ENCODE measurements at places on chromosomes 13 and 19.

DNA sequence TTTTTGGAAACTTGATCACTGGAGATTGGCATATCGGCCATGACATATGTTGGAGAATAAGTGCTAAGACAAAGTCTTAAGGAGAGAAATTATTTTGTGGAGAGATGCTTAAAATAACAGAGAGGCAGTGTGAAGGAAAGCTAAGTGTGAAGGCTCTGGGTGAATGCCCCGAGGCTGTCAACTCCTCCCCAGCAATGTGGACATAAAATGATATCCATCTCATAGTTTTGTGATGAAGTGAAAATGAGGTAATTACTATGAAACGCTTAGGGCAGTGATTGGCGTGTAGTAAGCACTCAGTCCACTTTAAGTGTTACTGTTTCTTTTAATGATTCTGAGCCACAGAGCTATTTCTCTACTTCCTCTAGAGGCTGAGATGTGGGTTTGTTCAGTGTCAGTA, 195.8 kb upstream of the KLF12 start:
- H3K4me1 ChIP-seq, result peaks cover 2% of the 10 kb centered on the region
- H3K36me3 ChIP-seq, result no peaks in the 10 kb centered on the region
- H3K27ac ChIP-seq, result no peak overlapping the region
- no peak overlapping the region for H3K4me3 ChIP-seq
- H3K27me3 ChIP-seq, result no peaks in the 10 kb centered on the region

DNA sequence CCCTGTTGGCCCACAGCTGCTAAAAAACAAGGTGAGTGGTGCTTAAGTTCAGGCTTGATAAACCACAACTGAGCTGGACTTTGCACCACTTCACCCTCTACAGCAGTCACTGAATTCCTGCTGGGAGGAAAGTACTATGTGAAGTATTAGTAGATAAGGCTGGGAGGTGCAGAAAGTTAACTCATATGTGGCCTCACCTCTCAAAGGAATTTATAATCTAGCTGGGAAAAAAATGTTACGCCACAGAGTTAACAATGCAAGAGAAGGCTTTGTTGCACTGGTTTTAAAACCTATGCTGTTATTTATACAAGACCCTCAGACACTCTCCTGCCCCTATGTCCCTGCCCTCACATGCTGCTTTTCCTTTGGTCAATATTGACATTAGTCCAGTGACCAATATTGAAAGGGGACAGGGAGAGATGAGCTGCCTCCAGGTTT, 60.9 kb downstream of the LIG4 start:
- H3K4me3 ChIP-seq, result no peak overlapping the region
- H3K27ac ChIP-seq, result no peak overlapping the region
- H3K4me1 ChIP-seq, result no peaks in the 10 kb centered on the region
- H3K27me3 ChIP-seq, result no peaks in the 10 kb centered on the region

GRCh38 chr19:47765523-47766358, 12.8 kb upstream of the SELENOW start:
- no peaks in the 10 kb centered on the region for H3K36me3 ChIP-seq
- H3K27ac ChIP-seq, result no peak overlapping the region
- peak; percentile 91 for DNase-seq
- no peak overlapping the region for H3K4me3 ChIP-seq
- H3K27me3 ChIP-seq, result no peaks in the 10 kb centered on the region

GRCh38 chr13:36310417-36311108, 12.9 kb upstream of the CCDC169 start:
- no peaks in the 10 kb centered on the region for H3K4me1 ChIP-seq
- no peak for DNase-seq
- no peaks in the 10 kb centered on the region for H3K27me3 ChIP-seq
- no peak overlapping the region for H3K27ac ChIP-seq
- peaks cover 6% of the 10 kb centered on the region for H3K36me3 ChIP-seq

GRCh38 chr19:56692206-56692895, 20.8 kb upstream of the ZNF835 start:
- H3K4me1 ChIP-seq, result no peaks in the 10 kb centered on the region
- no peaks in the 10 kb centered on the region for H3K36me3 ChIP-seq
- no peak overlapping the region for H3K4me3 ChIP-seq
- no peak for DNase-seq
- no peak overlapping the region for H3K27ac ChIP-seq
- H3K27me3 ChIP-seq, result no peaks in the 10 kb centered on the region

- H3K27ac ChIP-seq, result no peak overlapping the region
- DNase-seq, result no peak
- H3K36me3 ChIP-seq, result no peaks in the 10 kb centered on the region
- H3K4me1 ChIP-seq, result no peaks in the 10 kb centered on the region
Measured at GRCh38 chr13:109332506-109333499, 453.6 kb downstream of the IRS2 start.

GRCh38 chr13:68078469-68078868, 848.3 kb upstream of the PCDH9 start:
- no peak overlapping the region for H3K4me3 ChIP-seq
- no peak overlapping the region for H3K27ac ChIP-seq
- H3K4me1 ChIP-seq, result no peaks in the 10 kb centered on the region
- no peak for DNase-seq
- no peaks in the 10 kb centered on the region for H3K27me3 ChIP-seq

- H3K36me3 ChIP-seq, result no peaks in the 10 kb centered on the region
- no peaks in the 10 kb centered on the region for H3K4me1 ChIP-seq
- no peaks in the 10 kb centered on the region for H3K27me3 ChIP-seq
Measured at GRCh38 chr13:96637039-96637438, 357.2 kb downstream of the OXGR1 start.

DNA sequence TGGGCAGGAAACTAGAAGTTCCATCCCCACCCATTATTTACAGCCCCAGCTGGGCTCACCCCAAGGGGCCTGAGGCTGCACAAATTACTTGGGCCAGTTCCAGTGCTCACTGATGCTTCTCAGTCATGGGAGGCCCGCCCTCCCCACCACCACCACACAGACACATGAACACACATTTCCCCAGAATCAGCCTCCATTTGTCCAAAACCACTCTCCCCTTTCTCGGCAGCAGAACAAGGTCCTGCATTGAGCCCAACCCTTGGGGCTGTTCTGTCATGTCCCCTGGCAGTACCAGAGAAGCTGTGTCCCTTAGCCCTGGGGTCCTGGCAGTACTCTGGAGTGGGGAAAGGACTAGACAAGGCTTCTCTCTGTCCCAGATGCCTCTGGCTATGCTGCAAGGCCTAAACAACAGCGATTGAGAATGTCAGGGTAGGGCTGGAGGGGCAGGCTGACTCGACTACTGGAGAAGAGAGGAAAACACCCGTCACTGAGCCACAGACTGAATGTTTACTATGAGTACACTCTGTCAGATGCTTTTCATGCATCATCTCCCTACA, 21.8 kb downstream of the SAMD4B start:
- H3K36me3 ChIP-seq, result no peaks in the 10 kb centered on the region
- no peaks in the 10 kb centered on the region for H3K27me3 ChIP-seq
- DNase-seq, result peak; percentile 70

- DNase-seq, result peak; percentile 79
- H3K4me3 ChIP-seq, result peak within 1 kb of the TSS; percentile 74
- H3K27me3 ChIP-seq, result no peaks in the 10 kb centered on the region
- H3K27ac ChIP-seq, result no peak within 1 kb of the TSS
Measured at GRCh38 chr19:55647732-55648584, at the start of gene CCDC106. Gene CCDC106 (plus strand): TSS chr19:55648212. CDS start chr19:55649047, 835 bp downstream.

DNA sequence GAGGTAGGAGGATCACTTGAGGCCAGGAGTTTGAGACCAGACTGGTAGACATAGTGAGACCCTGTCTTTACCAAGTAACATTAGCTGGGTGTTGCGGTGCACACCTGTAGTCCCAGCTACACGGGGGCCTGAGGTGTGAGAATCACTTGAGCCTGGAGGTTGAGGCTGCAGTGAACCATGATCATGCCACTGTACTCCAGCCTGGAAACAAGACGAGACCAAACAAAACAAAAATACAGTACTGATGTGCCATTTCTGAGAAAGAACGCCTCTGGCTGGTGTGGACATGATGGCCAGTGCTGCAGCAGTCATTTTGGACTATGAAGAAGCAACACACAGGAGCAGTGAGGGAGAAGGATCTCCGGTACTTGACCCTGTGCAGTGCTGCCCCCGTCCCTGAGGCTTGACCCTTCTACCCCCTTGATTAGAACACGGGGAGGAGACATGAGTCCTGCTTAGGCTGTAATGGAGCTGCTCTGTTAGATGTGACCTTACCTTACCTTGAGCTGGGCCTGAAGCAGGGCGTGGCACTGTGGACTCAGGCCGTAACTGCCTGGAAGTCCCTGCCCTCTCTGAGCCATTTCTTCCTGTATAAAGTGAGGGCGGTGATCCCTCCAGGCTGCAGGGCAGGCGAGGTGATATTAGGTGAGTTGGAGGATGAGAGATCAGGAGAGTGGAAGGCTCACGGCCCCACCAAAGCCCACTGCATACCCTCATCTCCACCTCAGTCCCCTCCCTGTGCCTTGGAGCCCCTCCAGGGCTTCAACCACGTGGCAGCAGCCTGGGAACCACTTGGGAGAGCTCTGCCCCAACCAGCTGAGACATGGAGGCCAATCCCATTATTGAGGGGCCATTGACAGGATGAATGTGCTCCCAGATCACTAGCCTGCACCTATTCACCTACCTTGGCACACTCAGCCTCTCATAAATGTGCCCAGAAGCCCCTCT, 5.9 kb downstream of the RPL18A start:
- H3K4me1 ChIP-seq, result peaks cover 5% of the 10 kb centered on the region
- no peak overlapping the region for H3K27ac ChIP-seq
- no peaks in the 10 kb centered on the region for H3K27me3 ChIP-seq
- DNase-seq, result no peak
- H3K4me3 ChIP-seq, result no peak overlapping the region

DNA sequence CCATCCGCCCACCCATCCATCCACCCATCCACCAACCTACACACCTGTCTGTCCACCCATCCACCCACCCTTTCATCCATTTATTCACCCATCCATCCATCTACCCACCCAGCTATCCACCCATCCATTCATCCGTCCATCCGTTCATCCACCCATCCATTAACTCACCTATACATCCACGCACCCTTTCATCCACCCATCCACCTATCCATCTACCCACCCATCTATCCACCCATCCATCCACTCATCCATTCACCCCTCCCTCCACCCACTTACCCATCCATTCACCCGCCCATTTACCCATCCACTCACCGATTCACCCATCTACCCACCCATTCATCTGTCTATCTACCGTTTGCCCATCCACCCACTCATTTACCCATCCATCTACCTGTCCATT, 17.6 kb downstream of the KLHL26 start:
- H3K4me3 ChIP-seq, result no peak overlapping the region
- no peak overlapping the region for H3K27ac ChIP-seq
- DNase-seq, result no peak
- H3K36me3 ChIP-seq, result no peaks in the 10 kb centered on the region
- H3K27me3 ChIP-seq, result no peaks in the 10 kb centered on the region

DNA sequence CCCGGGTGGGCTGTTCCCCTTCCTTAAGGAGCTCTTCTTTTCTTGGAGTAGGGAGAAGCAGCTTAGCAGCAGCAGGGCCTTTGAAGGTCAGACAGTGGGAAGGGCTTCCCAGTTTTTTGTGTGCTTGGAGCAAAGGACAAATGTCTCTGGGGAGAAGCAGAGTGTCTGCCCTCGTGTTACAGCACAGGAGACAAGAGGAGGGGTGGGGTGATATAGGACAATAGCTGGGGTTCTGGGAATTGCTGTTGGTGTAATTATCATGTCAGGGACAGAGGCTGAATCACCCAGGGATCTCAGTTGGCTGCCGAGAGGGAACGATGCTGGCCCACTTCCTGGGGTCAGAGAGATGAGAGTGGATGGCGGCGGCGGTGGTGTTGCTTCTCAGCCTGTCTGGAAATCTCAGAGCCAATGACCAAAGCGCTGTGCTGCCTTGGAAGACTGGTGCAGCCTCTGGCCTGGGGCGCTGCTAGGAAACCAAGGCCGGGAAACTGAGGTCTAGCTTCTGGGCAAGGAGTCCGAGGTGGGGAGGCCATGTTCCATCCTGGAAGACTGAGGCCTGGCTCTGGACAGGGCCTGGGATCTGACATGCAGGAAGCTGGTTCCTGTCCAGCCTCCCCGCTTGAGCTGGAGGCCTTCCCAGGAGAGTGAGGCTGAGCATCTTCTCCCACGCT, 1.2 kb downstream of the INAFM1 start:
- no peak overlapping the region for H3K4me3 ChIP-seq
- H3K4me1 ChIP-seq, result no peaks in the 10 kb centered on the region
- peak overlapping the region; percentile 6 for H3K27ac ChIP-seq
- H3K27me3 ChIP-seq, result no peaks in the 10 kb centered on the region

DNA sequence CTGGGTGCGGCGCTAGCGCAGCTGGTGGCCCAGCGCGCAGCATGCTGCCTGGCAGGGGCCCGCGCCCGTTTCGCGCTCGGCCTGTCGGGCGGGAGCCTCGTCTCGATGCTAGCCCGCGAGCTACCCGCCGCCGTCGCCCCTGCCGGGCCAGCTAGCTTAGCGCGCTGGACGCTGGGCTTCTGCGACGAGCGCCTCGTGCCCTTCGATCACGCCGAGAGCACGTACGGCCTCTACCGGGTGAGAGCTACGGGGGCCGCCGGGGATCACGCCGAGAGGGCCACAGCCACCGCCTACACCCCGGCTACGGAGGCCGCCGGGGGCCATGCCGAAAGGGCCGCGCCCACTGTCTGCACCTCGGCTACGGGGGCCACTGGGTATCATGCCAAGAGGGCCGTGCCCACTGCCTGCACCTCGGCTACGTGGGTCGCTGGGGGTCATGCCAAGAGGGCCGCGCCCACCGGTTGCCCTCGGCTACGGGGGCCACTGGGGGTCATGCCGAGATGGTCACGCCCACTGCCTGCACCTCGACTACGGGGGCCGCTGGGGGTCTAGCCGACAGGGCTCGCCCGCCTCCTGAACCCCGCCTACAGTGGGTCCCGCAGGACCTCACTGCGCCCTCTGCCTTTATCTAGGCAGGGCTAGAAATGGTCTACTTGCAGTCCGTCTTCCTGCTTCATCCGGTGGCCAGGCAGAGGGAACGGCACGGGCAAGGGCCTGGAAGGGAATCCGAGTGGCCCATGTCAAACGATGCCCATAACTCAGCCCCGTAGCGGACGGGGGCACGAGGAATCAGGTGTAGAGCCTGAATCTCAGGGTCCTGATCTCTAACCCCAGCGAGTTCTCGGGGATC, 500 bp downstream of the PGLS start:
- H3K36me3 ChIP-seq, result no peaks in the 10 kb centered on the region
- H3K4me1 ChIP-seq, result no peaks in the 10 kb centered on the region
- DNase-seq, result peak; percentile 94
- H3K4me3 ChIP-seq, result peak overlapping the region; percentile 61

Data from aorta (tissue), 5 donors.